Suprapubic skin (tissue), 4 donors: ENCODE measurements at places on chromosomes 16 and 17.

DNA sequence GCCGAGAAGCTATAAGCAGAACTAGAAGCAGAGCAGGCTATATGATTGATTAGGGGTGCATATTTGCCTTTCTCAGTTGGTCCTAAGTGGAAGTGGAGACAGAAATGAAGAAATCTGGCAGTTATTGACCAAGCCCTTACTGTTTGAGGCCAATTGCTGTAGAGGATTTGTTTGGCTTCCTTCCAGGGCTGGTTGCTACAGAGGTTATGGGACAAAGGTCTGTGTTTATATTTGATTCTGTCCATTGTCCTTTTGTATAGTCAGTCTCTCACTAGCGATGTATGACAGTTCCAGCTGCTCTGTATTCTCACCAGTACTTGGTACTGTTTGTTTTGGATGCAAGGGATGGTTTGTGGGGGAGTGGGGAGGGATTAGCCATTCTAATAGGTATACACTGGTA lies 7.3 kb upstream of the ALOX15 start:
- DNase-seq, result no peak

DNA sequence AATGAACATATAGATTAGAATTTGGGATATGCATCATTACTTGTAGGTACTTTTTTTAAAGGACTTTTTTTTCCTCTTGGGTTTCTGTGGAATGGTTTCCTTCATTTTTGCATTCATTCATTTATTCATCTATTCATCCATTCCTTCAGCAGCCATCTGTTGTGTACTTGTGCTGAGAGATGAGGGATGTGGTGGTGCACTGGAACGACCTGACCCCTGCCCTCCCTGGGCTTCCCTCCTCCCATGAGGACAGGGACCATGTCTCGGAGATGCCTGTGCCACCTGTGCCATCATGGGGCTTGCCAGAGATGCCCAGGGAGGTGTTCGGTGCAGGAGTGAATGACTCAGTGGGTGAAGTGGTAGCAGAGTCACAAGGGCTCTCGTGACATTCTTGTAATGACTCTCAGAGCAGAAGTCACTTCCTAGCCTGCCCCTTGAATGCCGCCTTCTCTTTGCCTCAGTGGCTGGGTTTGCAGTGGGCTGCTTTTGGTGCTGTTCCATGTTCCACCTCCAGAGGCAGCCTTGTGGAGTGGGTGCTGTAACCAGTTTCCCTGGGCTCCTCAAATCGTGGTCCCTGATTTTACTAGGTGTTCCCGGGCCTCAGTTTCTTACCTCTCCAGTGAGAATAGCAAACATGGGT lies 43.9 kb downstream of the CLEC16A start:
- DNase-seq, result no peak

GRCh38 chr17:49414271-49414621 lies 436 bp downstream of the PHB1 start:
- peak; percentile 65 for DNase-seq

DNA sequence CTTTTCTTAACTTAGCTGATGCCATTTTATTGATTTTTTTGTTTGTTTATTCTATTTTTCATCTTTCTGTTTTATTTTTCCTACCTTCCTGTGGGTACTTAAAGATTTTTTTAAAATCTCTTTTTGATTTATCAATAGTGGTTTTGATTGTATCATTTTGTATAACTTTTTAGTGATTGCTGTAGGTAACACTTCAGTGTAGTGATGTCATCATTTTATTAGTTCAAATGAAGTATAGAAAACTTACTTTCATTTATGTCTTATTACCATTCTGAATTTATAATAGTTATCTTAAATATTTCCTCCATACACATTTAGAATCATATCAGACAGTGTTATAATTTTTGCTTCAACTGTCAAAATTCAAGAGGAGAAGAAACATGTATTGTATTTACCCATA lies 115.9 kb downstream of the PHKB start:
- DNase-seq, result no peak

- no peak for DNase-seq
Observed at GRCh38 chr16:53546988-53547391, 44.0 kb upstream of the AKTIP start.

GRCh38 chr16:6600167-6600566 lies 732.5 kb upstream of the RBFOX1 start:
- no peak for DNase-seq

DNA sequence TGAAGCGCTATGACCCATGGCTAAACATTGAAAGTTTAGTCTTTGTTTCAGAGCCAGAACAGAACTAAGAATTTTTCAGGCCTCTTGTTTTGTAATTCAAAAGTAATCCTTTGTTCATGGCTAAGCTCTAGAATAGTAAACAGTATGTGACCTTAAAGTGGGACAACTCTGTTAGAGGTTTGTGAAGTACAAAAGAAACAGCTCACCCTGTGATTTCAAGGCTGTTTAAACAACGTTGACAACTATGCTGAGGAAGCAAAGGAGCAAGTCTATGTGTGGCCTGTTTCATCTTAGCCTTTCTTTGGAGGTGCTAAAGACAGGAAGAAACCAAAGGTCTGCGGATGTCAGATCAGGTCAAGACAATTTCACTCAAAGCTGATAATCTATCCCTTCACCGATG lies 40.4 kb downstream of the MYOCD start:
- DNase-seq, result no peak

- DNase-seq, result no peak
Observed at GRCh38 chr17:30095507-30096244, 20.9 kb upstream of the NSRP1 start.

GRCh38 chr17:30970831-30971567 lies at the start of gene RNF135:
RNF135 (plus strand) TSS chr17:30971039; CDS start chr17:30971074, 35 bp downstream.
- peak; percentile 87 for DNase-seq

- no peak for DNase-seq
Observed at GRCh38 chr17:79131701-79132100, 57.1 kb downstream of the ENGASE start.

GRCh38 chr16:64422259-64422658 lies 699.6 kb downstream of the CDH11 start:
- DNase-seq, result no peak

DNA sequence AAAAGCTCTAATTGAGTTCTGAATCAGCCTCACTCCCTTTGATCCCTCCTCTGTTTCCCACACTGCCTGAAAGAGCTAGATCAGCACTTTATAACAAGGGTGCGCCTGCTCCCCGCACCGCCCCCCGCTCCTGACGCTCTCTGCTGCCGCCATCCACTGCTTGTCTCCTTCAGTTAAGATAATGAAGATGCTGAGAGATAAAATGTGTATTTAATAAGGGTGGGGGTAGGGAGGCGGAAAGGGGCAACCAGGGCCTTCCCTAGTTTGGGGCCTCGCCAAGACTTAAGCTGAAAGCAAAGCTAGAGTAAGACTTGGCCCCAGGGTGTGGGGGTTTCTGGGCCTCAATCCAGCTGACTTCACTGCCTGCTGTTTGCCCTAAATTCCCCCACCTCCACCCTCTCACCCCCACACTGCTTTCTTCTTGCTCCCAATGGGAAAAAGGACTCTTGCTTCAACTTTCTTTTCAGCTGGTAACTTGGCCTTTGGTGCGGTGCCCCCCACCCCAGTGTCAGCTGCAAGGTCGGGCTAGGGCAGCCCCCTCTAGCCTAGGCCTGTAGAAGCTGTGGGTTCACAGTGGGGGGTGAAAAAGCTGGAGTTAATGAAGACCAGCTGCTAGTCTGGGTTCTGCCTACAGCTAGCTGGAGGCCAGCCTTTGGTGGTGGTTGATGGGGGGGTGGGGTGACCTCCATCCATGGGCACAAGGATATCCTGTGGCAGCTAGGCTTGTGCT lies 1.8 kb upstream of the RARA start:
- peak; percentile 71 for DNase-seq

DNA sequence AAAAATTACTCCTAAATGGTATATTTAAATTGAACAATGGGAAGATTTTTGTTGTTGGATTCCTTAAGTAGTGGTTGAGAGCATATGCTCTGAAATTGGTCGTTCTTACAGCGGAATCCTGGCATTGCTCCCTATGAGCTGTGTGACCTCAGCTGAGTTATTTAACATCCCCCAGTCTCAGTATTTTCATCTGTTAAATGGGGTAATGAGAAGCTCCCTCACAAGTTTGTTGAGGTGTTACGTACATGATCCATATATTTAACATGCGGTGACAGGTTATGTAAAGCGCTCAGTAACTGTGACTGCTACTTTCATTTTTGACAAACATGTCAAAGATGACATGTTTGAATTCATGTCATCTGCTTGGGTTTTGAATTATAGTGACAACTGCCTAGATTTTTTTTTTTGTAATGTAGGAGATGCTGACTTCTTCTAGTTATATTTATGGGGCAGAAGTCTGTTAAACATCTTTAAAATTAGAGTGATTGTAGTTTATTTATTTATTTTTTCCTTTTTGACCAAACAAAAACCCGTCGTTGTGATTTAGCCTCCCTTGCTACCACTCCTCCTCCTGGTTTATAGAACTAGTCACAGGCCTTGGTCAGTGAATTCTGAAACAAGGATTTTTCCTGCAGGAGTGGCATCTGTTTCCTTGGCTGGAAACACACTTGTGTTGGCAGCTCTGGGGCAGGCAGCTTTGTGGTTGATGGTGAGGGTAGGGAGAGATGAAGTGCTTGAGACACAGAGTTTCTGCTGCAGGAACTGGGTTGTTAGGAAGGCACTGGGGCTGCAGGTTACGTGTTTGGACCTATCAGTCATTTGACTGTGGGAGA lies 268.8 kb downstream of the SNX29 start:
- no peak for DNase-seq

- DNase-seq, result peak; percentile 45
Observed at GRCh38 chr17:76239538-76240274, 587 bp downstream of the RNF157 start.

DNA sequence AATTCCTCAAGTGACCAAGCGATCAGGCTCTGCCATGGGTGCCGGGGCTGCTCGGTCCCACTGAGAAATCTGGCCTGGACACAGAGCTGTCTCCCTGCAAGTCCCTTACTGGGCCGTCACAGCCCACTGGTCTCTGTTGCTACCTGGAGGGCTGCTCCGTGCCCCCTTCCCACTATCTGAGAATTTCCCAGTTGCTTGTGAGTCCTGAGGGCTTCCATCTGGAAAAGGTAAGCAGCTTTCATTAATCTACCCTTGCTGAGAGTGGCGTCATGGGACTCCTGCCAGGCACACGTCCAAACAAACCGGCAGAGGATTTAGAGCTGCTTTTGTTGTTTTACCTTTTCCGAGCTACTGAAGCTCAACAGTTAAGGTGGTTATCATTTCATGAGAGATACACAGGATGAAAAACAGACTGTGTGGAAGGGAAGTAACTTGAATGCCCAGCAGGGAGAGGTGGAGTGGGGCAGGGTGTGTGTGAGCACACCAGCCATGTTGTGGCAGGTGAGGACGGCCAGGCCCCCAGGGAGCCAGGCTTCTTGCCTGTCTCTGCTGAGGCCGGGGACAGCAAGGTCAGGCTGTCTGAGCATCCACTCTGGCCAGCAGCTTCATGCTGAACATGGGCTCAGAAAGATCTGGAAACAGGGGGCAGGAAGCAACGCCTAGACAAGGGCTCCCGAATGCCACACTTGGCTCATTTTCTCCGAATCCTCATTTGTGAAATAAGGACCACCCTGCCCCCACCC lies 50.6 kb downstream of the GTF3C1 start:
- no peak for DNase-seq

GRCh38 chr16:16882766-16883165 lies 503.8 kb downstream of the NPIPA7 start:
- DNase-seq, result no peak

DNA sequence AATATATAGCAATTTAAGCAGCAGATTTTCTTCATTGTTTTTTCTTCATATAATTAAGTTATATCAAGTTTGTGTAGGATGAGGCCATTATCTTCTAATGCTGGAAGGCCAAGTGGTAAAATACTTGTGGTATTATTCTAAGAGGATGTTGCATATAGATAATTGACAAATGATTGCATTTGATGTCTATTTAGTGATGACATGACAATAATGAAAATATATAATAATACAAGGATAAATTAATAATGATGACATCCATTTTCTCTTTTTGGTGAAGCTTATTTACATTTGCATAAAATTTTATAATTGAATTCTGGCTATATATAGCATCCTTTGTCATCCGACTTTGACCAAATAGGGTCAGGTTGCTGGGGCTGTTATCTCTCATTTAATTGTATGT lies 195.4 kb upstream of the KCNJ16 start:
- DNase-seq, result no peak

DNA sequence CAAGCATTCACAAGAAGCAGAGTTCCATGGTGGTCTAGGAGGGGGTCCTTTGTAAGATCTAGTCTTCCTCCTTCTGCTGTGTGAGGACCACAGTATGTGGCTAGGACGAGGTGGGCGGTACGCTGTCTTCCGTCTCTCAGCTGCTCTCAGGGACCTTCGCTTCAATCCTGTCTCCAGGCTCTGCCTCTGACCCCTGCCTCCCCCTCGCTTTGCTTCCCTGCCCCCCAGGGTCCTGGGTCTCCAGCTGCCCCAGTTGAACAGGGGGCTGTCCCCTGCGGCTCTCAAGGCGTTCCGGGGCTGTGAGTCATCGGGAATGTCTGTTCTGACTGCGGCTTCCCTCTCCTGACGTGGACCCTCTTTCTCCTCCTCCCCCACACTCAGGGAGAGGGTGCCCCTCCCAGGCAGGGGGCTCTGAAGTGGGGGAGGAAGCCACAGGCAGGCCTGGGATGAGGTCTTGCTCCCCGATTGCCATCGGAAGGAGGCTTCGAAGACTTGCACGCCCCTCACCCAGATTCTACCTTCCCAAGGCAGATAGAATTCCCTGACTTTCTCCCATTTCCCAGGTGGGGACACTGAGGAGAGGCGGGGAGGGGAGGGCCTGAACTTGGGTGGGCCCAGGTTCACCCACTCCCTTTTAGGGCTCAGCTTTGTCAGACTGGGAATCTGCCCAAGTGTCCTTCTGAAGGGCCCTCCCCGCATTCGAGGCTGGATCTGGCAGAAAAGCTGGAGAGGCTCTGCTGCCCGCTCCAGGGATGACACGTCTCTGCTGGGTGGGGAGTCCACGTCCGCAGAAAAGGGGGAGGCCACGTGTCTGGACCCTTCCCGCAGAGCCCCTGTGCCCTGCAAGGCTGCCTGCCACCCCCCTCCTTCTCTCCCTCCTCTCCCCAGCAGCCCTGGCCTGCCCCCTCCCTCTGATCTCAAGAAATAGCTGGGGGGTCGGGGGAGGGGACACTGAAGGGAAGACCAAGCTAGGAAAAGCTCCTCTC lies 9.1 kb upstream of the COL1A1 start:
- peak; percentile 86 for DNase-seq

- DNase-seq, result no peak
Observed at GRCh38 chr17:66841744-66842143, 6.8 kb downstream of the CACNG5 start.

DNA sequence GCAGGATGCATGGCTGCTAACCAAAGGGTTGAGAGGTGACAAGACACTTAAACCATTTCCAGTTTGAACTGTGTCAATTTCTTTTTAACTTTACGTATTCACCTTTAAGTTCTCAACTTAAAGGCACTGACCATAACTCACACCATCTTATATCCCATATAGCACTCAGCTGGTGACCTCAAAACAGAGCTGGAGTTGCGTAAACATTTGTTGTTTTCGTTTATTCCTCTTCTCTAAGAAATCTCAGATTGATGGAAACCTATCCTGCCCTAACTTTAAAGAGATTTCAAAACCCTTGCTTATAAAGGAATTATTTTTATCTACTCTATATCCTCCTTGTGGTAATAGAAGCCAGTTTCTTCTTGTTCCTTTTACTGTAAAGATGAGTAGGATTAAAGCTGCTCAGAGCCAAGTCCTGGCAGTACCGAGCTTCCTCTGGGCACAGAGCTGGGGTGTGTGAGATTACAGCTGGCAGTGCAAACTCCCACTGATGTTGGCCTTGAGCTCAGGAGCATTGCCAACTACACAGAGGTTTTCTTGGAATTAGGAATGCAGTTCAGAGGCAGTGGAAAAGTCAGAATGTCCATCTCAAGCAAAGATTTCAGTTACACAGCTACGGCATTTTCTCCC lies 1.3 kb downstream of the KCTD2 start:
- DNase-seq, result no peak

- DNase-seq, result no peak
Observed at GRCh38 chr16:4316864-4317531, 1.1 kb downstream of the GLIS2 start.

GRCh38 chr17:39777534-39778365 lies 40.0 kb downstream of the GRB7 start:
- no peak for DNase-seq
